ENCODE measurements at places on chromosomes 11 and 22.

DNA sequence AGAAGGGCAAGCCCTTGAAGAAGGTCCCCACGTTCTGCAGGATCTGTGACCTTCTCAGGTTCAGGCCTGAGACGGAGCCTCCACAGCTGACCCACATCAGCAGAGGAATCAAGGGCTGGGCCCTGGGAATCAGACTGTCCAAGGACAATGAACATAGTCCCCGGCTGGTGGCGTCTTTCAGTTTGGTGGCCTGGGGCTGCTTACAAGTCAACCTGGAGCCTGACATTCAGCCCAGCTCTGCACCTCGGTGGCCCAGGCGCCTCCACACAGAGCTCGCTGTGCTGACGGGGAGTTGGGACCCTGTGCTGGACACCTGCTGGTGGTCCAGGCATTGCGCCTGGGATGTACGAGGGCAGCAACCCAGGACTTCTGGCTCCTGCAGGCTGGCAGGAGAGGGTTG, 523.5 kb downstream of the TBC1D22A start:
- no peak for DNase-seq

- DNase-seq: no peak
Observed at GRCh38 chr22:39241794-39242594, 2.8 kb downstream of the PDGFB start.

DNA sequence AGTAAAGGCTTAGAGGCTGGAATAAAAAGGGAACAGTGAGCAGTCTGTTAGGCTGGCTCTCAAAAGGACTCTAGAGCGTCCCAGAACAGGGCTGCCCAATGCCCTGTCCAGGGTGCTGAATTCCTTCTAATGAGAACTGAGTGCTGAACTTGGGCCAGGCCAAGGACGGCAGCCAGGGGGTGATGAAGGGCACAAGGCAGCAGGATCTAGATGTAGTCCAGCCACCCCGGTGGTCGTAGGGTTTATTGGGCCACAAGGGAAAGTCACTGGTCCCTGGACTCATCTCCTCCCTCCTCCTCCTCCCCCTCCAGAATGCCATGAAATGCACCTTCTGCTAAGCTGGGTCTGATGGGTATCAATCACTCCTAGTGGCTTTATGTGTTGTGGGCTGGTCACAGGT, 19.2 kb downstream of the NPTXR start:
- DNase-seq: peak; percentile 42

DNA sequence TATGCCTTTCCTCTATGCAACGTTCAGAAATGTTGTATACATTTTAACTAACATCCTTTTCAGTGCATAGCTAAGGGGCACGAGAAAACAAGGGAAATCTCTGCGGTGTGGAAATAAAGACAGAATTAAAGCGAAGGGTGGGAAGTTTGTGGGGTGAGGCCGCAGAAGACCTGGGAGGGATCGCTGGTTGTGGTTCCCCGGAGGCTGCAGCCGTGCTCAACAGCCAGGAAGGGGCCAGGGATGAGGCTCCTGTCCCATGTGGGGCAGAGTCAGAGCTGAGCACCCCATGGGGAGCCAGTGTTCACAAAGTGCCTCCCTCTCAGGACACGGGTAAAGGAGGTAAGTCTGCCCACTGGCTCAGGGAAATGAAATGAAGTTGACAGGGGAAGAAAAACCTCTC, 67.5 kb downstream of the MYEOV start:
- DNase-seq: no peak

GRCh38 chr22:25843660-25844405, 101.8 kb downstream of the MYO18B start:
- peak; percentile 37 for DNase-seq

DNA sequence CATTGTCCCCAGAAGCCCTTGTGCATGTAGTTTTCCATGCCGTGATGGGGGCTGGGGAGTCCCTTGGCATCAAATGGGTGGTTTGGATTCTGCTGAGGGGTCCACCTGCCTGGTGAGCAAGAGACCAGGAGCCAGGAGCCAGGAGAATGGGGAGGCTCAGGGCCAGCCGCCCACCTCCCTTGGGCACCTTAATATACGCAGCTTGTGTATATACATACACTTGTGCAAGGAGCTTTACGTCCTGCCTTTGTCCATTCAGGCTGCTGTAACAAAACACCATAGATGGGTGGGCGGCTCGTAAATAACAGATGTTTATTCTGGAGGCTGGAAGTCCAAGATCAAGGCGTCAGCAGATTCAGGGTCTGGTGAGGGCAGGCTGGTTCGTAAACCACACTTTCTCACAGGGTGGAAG, 62.5 kb downstream of the SMIM38 start:
- DNase-seq: no peak

- DNase-seq: no peak
Observed at GRCh38 chr11:35878741-35879140, 65.1 kb upstream of the LDLRAD3 start.

DNA sequence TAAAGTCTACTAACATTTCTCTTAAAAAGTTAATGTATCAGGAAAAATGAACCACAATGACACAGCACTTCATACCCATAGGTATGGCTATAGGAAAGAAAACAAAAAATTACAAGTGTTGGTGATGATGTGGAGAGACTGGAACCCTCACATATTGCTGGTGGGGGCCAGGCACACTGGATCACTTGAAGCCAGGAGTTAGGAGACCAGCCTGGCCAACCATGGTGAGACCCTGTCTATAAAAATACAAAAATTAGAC, 26.7 kb downstream of the TCF20 start:
- DNase-seq: no peak

GRCh38 chr11:11504071-11504470, 117.7 kb downstream of the GALNT18 start:
- DNase-seq: no peak

GRCh38 chr22:28582806-28583205, 96.8 kb downstream of the TTC28 start:
- no peak for DNase-seq

GRCh38 chr11:65872586-65873317, at the start of gene EFEMP2:
TSS of gene EFEMP2 (minus strand) at chr11:65872800. CDS start at chr11:65872354, 446 bp downstream.
- no peak for DNase-seq

- no peak for DNase-seq
Observed at GRCh38 chr11:28289444-28289843, 181.3 kb downstream of the METTL15 start.

DNA sequence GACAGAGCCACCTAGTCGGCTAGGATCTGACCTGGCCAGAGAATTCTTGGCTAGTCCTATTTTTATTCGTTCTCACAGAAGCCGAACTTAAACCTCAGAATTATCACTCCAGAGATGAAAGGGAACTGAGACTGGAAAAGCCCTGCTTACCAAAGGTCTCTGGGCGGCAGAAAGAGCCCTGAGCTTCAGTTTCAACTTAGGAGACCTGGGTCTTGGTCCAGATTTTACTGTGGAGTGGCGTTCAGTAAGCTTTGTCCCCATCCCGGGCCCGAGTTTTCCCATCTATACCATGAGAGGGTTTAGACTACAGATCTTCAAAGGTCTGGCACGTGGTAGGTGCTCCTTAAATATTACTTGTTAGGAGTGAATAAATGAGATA, 516 bp downstream of the NEU3 start:
- DNase-seq: no peak

DNA sequence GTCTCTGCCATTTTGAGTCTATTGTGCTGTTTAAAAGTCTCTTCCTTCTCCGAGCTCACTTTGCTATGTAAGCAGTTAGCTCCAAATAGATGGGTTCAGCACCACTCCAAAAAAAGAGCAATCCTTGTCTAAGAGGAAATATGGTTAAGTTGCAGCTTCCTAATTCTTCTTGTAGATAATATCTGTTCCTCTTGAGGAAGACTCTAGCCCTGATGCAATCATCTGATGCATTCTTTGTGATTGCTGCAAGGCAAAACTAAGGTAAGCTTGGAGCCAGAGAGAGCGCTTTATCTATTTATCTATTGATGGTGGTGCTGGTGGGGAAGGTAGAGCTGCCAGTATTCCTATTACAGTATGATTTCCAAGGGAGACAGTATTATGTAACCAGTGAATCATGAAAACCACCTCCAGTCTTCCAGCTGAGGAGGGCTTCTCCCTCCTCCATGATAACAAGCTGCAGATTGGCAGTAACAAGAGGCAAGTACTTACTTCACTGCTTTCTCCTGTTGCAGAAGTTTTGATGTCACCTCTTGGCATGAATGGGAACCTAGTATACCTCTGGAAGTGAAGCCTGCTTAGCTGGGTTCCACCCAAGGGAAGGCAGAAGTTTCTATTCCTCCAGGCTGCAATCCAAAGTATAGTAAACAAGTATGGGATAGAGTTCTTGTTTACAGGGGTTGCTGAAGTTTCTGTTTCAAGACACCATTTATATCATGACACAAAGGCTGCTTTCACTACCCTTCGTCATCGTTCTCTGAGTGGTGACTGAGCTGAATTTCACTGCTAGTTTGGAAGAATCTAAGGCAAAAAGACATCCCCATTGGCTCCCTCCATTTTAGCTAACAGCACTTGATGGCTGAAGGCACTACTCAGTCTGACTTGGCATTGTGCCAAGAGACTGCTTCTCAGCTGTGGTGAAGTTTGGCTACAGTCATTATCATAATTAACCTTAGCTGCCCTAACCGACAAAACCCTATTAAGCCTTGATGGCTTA, 49.7 kb downstream of the FDX1 start:
- no peak for DNase-seq

- DNase-seq: no peak
Observed at GRCh38 chr22:19997561-19998231, 18.9 kb downstream of the ARVCF start.

DNA sequence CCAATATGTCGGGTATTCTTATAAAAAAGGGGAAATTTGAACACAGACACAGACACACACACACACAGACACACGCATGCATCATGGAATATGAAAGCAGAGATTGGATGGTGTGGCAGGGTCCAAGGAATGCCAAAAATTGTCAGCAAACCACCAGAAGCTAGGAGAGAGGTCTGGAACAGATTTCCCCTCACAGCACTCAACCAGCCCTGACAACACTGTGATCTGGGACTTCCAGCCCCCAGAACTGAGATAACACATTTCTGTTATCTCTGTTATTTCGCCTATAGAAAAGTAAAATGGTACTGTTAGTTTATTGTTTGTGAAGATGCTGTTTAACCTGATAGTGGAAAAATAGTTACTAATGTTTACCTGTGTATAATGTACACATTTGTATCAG, 145.4 kb upstream of the ZBED5 start:
- no peak for DNase-seq

GRCh38 chr11:19420868-19421533, 180.3 kb upstream of the E2F8 start:
- DNase-seq: no peak

GRCh38 chr11:121099885-121100284, 1.2 kb upstream of the TECTA start:
- no peak for DNase-seq

GRCh38 chr11:113001709-113002108, 40.5 kb downstream of the NCAM1 start:
- DNase-seq: no peak

DNA sequence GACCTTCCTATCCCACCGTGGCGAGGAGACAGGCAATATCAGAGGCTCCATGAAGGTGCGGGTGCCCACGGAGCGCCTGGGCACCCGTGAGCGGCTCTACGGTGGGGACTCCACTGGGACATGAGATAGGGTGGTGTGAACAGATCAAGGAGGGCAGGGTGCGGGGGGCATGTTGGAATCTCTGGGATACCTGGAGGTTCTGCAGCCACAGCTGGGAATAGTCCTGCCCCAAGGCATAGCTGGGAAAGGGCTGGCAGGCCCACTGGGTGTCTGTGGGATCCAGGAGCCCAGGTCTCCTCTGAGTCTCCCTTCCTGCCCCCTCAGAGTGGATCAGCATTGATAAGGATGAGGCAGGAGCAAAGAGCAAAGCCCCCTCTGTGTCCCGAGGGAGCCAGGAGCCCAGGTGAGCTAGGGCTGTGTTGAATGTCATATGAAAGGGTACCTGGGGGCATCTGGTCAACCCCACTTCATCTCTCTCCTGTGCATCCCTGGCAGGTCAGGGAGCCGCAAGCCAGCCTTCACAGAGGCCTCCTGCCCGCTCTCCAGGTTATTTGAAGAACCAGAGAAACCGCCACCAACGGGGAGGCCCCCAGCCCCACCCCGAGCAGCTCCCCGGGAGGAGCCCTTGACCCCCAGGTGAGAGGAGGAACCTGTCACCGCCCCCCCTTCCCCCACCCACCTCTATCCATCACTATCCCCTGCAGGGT, 8.5 kb downstream of the PHOX2A start:
- no peak for DNase-seq

DNA sequence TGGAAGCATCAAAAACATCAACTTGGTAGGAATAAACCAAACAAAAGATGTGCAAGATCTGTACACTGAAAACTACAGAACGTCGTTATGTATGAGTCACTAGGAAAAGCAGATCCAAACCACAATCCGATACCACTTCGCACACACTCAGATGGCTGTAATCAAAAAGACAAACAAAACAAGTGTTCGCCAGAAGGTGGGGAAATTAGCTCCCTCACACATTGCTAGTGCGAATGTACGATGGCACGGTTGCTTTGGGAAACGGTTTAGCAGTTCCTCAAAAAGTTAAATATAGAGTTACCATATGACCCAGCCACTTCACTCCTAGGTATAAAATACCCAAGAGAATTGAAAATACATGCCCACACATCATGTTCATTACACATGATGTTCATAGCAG, 14.8 kb upstream of the CARD10 start:
- no peak for DNase-seq

- DNase-seq: no peak
Observed at GRCh38 chr11:67301951-67302516, 1.3 kb upstream of the SSH3 start.

- no peak for DNase-seq
Observed at GRCh38 chr11:122319691-122320620, 203.9 kb upstream of the BLID start.

GRCh38 chr11:65262776-65263175, 1.0 kb downstream of the POLA2 start:
- DNase-seq: no peak

DNA sequence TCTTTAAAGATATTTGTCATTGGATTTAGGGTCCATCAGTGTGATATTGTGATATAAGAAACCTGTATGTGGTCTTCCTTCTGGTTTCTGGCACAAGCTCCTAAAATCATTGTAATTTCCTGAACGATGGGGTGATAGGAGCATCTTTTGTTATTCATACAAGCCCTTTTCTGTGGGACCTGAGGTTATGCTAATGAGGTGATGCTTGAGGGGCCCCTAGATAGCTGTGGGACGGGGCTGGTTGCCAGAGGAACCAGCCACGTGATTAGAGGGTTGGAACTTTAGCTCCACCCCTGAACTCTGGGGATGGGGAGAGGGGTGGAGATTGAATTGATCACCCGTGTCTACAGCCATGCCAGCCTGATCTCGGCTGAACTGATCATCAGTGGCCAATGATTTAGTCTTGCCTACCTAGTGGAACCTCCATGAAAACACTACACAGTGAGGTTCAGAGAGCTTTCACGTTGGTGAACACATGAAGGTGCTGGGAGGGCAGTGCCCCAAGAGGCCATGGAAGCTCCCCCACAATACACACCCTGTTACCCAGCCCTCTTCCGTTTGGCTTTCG, 62.8 kb downstream of the BCR start:
- no peak for DNase-seq

DNA sequence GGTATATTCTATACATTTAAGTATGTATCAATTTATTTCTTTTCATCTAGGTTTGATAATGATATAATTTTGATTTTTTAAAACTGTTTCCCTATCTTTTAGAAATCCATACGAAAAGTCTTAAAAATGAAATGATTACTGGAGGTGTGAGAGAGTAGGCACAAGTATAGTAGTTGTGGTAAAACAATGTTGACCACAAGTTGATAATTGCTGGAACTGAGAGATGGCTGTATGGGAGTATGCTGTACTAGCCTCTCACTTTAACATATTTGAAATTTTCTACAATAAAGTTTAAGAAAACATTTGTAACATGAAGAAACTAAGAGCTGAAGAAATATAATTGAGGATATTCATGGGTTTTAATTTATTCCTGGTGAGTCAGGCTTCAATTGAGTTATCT, 30.0 kb downstream of the FSHB start:
- DNase-seq: no peak
